CD8-positive, alpha-beta memory T cell (primary cell): ENCODE measurements at places on chromosomes 7 and 10.

DNA sequence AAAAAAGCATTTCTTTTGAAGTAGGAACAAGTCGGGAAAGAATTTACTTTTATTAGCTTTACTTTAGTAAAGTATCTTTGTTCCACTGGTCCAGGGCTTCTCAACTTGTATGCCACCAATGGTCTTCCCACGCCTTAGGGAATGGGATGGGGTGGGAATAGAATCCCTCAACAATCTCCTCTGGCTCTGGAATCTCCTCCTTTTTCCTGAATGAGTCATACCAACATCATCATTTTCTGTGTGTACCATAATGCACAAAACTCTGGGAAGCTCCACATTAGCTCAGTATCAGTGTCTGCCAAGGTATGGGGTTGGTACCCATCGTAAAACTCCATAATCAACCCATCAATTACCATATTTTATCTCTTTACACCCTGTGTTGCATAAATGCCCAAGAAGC lies 159.4 kb upstream of the BMPER start:
- no peak for DNase-seq

DNA sequence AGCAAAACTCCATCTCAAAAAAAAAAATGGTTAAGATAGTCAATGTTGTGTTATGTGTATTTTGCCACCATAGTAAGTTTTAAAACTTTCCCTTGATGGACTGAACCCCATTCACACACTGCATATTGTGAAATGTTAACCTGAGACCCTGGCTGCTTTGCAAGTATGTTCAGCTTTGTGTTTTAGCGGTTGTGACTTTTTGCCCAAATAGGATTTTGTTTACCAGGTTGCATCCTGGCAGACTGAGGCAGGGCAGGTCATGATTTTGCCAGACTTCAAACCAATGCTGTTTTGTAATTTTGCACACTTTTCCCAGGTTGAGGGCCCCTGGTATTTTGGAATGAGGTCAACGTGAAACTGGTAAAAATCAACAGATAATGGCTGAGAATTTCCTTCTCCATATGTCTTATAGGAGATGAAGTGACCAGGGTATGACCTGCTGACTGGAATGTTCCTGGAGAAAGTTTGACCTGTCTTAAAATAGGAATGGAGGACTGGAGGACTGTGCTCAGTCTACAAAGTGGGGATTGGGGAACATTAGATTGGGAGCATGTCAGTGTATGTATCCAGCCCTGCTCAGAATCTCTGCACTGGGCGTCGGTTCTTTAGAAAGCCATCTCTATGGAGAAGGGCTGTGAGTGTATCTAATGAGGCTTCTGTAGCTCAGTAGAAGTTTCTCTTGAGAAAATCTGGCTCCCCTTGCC lies 76.2 kb downstream of the LRGUK start:
- no peak for DNase-seq

- no peak for DNase-seq
Measured at GRCh38 chr10:78890506-78890905, 178.3 kb upstream of the ZMIZ1 start.

GRCh38 chr7:74225400-74225799 lies 15.6 kb downstream of the LAT2 start:
- DNase-seq: no peak

GRCh38 chr10:103479135-103479534 lies at the start of gene CALHM3:
TSS of gene CALHM3 (minus strand) at chr10:103479240. CDS start at chr10:103479032, 208 bp downstream.
- no peak for DNase-seq

- DNase-seq: no peak
Measured at GRCh38 chr10:117419921-117420320, 44.7 kb upstream of the PDZD8 start.
